T-helper 1 cell (primary cell): ENCODE measurements at places on chromosomes 1 and 21.

DNA sequence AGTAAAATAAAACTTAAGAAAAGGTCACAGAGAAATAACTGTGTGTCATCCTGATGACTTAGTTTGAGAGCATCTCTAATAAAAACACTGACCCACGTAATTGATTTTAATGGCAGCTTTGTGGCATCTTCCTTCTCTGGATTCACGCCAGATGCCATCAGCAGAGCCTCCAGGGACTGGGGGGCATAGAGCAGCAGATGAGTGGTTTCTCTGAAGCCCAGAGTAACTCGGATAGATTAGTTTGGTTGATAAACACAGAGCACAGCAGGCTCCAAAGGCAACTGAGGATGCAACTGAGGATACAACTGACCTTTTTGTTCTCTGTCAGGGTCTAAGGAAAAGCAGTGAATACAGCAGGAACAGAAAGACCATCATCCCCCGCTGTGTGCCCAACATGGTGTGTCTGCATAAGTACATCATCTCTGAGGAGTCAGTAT is 180.8 kb downstream of the RPS6KC1 start:
- DNase-seq: no peak

- no peak for DNase-seq
Observed at GRCh38 chr1:211634461-211634860, 41.0 kb downstream of the NEK2 start.

- no peak for DNase-seq
Observed at GRCh38 chr1:11059155-11059967, 457 bp downstream of the SRM start.

DNA sequence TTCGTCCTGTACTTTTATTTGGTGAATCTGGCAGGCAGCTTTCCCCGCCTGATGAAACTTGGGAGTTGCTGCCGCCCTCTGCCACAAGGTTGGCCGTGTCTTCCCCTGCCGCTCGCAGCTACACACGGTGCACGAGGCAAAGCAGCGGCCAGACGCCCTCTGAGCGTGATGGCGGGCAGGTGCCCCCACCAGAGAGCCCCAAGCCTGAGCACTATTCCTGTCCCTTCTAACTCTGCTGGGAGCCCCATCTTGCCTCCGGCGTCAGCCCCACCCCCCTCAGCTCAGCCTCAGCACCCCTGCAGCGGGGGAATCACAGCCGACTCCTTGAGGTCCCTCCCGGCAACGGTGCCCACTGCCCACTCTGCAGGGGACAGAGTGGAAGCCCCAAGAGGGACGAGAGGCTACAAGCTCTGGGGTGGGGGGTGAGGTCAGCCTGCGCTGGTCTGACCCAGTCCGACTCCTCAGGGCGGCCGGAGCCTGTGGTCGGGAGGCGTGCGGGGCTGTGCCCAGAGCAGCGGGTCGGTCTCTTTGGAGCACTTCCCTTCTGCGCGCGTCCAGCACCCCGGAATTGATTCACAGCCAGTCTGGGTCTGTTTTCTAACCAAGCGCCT is 41.3 kb downstream of the RIPK4 start:
- DNase-seq: no peak

DNA sequence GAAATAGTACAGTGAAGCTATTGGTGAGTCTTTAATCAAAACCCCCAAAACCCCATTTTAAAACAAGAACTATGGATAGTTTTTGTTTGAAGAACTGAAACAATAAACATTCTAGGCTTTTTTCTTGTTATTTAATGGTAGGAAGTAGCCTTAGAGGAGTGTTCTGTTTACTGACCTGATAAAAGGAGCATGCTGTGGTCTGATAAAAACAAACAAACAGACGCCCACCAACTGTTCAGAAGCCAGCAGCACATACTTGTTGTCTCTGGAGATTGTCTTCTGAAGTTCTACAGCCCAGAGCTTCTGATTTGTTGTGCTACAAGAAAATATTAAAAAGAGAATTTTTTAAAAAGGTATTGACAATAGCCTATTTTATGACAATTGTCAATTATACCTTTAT is 54.1 kb upstream of the CFAP298 start:
- no peak for DNase-seq

DNA sequence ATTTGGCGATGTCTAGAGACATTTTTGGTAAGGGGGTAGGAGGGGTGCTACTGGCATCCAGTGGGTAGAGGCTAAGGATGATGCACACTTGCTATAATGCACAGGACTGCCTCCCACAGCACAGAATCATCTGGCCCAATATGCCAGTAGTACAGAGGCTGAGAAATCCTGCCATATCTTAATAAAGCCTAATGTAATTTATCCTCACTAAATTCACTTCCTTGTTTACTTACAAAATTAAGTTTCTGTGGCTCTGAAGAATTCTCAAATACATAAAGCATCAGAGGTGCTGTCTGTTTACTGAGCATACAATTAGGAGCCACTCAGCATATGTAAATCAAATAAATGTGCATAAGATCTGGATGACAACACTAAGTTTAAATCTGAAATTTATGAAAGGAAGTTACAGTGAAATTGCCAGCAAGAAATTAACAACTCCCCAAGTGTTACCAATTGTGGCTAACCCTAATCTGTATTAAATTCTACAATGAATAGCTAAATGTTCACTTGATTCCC is 26.5 kb downstream of the NGF start:
- DNase-seq: no peak

DNA sequence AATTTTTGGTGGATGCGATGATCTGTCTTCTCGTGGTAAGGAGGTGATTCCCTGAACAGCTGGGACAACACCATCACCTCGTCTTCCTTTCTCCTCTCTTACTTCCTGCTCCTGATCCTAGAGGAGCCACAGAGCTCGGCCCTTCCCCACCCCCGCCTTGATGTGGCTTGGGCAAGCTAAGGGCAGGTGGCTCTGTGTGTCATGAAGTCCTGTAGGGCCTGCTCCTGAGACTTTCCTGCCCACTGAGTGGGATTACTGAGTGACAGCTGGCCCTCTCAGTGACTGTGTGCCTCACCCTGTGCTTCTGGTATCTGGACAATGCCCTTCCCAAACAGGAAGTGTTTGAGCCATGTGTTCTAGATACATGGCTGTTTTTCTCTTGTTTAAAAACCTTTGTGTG is 153.0 kb downstream of the KCNJ6 start:
- no peak for DNase-seq

GRCh38 chr1:201999625-202000238 is 10.7 kb upstream of the ELF3 start:
- DNase-seq: no peak

DNA sequence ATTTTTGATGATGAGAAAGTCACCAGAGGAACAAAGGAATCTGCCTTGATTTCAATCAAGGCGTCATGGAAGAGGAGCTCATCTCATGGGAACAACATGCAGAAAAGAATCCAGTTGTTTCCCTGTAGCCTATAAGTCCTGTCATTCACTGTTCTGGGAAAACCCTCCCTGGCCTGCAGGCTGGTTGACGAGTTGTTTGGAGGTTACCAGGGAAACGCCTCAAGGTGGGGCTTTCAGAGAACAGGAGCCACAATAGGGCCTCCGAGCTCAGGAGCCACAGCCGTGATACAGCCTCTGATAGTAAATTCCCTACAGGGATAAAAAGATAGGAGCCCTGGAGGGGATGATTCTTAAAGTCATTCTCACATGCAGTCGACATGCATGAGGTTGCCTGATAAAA is 135.2 kb downstream of the PSMG1 start:
- no peak for DNase-seq

- no peak for DNase-seq
Observed at GRCh38 chr1:85661767-85662166, 46.5 kb downstream of the ZNHIT6 start.

DNA sequence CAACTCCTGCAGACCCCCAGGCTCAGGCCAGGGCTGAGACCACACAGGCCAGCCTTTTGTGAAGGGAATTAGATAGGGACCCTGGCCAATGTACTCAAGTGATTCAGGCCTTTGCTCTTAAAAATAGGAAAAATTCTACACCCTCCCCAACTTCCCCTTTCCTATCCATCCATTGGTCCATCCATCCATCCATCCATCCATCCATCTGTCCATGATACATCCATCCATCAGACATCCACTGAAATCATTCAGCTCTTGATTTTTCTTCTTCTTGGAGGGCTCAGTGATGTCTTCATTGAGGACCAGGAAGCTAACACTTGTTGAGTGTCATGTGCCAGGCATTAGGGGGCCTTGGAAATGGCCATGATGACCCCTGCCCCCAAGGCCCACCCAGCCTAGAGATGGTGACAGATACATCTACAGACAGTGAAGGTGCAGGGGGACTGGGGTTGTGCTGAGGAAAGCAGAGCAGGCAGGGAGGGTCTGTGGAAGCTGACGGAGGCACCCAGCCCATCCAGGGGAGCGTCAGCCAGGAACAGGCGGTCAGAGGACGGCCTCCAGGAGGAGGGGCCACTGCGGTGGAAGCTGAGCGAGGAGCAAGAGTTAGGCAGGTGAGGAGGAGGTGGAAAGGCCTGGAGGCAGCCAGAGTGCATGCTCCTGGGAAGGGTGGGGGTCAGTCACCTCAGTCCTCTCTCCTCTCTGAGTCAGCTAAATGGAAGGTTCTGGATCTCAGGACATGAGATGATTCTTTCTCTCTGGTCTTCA is 81.9 kb downstream of the EPHB2 start:
- no peak for DNase-seq

GRCh38 chr1:174160109-174160473 is 771 bp downstream of the RABGAP1L start:
- no peak for DNase-seq

- no peak for DNase-seq
Observed at GRCh38 chr1:109910963-109911798, 532 bp downstream of the CSF1 start.
